ENCODE measurements at places on chromosomes 6 and 20.
A peak's percentile ranks its signal among the peaks of the same experiment; 100 is the strongest.

GRCh38 chr6:16441262-16441661 lies 202.9 kb downstream of the GMPR start:
- no peak for DNase-seq

DNA sequence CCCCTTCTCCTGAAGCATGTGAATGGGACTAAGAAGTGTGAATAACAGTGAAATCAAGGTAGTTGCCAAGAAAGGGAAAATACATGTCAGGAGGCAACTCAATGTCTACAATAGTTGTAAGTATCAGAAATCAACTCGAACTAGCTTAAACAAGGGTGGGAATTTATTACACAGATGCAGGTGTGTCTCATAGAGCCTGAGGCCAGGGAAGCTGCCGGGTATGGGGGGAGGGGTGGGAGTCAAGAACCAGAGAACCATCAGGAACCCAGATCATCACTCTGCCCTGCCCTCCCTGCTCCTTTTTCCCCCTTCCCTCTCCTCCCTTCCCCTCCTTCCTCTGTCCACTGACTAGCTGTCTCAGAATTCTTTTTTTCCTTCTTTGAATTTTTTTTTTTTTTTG lies 34.9 kb upstream of the BMP6 start:
- no peak for DNase-seq

DNA sequence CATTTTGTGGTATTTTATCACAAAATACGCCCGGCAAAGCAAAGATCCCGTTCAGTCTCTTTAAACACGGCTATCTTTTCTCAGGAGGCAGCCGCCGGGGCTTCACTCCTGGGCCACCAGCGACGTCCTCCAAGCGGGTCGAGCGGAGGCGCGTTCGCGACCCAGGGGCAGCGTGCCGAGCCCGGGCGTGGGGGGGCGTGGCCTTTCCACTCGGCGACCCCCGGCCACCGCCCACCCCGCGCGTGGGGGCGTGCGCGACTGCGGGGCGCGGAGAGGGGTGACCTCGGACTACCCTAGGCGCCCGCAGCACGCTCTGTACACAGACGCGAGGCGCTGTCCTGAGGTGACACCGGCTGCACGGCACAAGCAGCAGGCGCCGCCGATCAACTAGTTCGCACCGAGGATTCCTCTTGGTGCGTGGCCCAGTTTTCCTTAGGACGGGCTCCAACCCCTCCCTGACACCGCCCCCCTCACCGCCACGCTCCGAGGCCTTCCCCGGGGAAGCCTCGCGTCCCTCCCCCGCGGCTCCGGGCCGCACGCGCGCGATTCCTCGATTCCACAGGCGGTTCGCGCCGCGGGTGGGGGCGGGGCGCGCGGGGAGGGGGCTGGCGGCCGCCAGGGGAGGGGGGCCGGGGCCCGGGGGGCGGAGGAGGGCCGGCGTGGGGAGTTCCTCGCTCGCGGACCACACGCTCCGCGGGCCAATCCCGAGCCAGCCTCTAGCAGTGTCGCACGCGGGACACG lies 1.1 kb upstream of the JARID2 start:
- peak; percentile 34 for DNase-seq

- DNase-seq: peak; percentile 6
Observed at GRCh38 chr20:44745598-44746366, at the start of gene KCNK15. TSS of gene KCNK15 (plus strand) at chr20:44745865. CDS start at chr20:44745911, 46 bp downstream.

- DNase-seq: no peak
Observed at GRCh38 chr6:147040121-147040910, 163.9 kb upstream of the STXBP5 start.

DNA sequence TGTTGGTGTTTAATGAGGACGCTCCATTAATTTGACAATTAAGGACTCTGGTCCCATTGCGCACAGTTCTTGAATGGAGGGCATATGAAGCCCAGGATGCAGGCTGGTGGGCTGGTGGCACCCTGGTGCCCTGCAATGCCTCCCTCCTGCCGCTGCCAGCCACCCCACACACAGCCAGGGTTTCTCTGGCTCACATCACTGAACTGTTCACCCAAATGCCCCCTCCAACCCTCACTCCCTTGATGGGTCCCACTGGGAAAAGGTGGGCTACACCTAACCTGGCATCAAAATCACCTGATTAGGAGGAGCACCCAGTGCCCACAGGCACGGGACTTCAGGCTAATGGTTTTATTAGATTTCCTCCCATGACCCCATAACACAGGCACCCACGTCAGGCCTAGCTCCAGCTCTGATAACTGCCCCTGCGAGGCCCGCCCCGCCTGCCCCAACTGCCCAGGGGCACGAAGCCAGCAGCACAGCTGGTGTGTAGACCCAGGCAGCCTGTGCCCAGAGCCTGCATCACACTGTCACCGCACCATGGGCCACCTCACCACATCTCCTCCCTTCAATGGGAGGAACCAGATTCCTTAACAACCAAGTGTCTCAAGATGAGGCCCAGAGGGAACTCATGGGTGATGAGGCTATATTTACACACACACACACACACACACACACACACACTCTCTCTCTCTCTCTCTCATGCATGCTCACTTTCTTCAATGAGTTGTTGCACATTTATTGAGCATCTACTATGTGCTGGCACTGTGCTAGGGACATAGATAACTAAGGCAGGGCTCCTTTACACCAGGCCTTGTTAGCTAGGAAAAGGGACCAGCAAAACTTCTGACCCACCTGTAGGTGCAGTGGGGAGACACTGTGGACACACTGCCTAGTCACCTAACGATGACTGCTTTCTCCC lies 107.3 kb downstream of the NOL4L start:
- DNase-seq: no peak

DNA sequence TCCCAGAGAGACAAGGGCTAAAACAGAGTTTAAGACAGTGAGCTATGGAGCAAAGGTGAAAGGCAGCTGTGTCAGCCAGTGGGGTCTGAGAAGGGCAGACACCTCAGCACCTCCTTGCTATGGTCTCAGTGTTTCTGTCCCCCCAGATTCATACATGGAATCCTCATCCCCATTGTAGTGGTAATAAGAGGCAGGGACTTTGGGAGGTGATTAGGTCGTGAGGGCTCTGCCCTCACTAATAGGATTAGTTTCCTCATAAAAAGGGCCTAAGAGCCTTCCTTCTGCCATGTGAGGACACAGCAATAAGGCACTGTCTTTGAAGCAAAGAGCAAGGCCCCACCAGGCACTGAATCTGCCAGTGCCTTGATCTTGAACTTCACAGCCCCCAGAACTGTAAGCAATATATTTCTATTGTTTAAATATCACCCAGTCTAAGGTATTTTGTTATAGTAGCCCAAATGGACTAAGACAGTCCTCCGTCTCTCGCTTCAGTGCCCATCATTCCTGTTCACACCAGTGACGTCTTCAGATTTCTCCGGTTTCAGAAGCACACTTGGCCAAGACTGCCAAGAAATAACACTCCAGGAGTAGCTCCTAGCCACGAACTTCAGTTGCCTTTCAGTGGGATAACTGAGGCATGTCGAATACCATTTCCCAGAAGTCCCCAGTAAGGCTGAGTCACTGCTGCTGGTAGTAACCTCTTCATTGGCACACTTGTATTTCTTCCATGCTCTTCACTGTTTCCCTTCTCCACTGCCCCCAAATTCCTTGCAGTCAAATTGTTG lies 32.8 kb downstream of the SLC13A3 start:
- no peak for DNase-seq
